ENCODE measurements at places on chromosomes 13 and 19. TPM values are rescaled to one million over a fixed set of nuclear protein-coding genes. Genes with fewer than 3 reads are reported as not detected.
A peak's percentile ranks its signal among the peaks of the same experiment; 100 is the strongest.

Gene FGF21
- total RNA-seq: not detected

- no peak for DNase-seq
Observed at GRCh38 chr13:114285166-114285808, 3.9 kb downstream of the UPF3A start.

GRCh38 chr19:14632286-14632685, 42.4 kb downstream of the ADGRE3 start:
- no peak for DNase-seq

DNA sequence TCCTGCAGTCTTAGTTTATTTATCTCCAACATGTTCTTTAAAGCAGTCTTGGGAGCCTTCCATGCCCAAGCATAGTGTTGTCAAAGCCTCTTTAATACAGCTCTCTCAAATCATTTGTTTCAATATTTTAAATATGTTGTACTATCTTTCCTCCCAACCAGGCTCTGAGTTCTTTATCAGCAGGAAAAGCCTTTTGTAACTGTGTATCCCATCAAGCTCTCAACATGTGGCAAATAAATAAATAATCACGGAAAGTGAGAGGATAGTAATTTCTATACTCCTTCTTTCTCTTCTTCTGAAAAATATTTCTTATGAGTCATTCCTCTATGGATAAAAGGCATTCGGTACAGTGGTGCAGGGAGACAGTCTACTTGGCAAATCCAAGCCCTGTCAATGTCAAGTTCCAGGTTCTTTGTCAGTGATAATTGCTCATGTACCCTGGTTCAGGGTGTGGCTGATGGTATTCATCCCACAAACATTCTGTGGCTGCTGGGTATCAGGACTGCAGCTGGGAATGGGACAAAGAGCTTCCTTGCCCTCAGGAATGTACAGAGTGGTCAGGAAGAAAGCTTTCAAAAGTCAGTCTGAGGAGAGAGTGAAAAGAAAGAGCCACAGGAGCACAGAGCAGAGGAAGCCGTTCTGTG, 384.3 kb downstream of the EFNB2 start:
- no peak for DNase-seq

Gene CYP4F12
- 10.5 TPM for total RNA-seq

DNA sequence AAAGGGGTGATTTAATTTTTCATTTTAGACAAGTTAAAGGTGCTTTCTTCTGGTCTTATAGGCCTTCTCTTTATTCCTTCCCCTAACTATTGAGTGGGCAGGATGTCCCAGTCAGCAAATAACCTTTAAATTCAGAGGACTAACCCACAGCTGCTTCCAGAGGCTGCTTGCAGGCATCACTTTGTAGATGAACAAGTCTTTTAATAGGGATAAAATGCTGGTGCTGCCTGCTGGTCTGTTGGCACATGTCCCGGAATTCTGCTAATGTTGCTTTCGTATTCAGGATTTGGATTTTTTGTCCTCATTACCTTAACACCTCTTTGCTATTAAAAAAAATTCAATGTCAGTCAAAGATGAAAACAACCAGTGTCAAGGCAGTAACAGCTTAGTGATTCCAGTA, 132.7 kb upstream of the KL start:
- no peak for DNase-seq

DNA sequence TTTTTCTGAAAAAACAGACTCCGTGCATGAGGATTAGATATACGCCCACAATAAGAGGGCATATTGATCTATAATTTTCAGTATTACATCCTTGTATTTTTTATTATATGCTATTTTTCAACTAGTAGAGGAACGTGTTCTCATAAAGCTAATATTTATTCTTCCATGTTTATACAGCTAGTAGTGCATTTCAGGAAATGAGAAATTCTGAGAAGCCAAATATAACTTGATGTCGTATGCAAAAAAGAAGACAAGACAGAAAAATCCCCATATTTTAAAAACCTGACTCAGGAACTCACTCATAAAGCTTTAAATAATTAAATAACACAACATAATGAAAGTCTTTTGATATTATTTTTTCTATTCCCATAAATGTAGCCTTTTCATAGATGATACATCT, 308.6 kb downstream of the ENOX1 start:
- DNase-seq: no peak

Gene NFIX
- total RNA-seq: 54.2 TPM

DNA sequence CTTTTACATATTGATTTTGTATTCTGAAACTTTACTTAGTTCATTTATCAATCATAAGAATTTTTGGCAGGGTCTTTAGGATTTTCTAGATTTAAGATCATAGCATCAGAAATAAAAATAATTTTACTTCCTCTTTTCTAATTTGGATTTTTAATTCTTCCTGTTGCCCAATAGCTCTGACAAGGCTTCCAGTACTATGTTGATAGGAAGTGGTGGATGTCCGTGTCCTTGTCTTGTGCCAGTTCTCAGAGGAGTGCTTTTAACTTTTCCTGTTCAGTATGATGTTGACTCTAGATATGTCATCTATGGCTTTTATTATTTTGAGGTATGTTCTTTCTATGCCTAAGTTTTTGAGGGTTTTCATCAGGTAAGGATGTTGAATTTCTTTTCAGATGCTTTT, 7.7 kb upstream of the KIR2DL4 start:
- no peak for DNase-seq

DNA sequence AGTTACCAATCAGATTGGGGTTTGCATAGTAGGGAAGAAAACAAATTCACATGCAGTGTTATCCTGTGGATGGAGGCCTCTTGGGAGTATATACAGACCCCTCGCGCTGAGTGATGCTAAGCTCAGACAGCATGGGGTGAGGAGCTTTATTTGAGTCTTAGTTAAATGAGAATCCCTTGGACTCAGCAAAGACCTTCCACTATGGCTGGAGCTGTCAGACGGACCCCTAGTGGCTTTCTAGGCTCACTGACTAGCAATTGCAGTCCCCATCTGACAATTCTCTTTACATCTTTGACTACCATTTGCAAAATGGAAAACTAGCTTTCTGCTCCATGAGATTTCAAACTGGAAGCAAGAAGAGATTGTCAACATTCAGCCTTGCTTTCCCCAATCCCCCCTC, 90.4 kb downstream of the STOML3 start:
- DNase-seq: no peak

GRCh38 chr13:108496362-108497210, 132.8 kb upstream of the MYO16 start:
- DNase-seq: no peak

DNA sequence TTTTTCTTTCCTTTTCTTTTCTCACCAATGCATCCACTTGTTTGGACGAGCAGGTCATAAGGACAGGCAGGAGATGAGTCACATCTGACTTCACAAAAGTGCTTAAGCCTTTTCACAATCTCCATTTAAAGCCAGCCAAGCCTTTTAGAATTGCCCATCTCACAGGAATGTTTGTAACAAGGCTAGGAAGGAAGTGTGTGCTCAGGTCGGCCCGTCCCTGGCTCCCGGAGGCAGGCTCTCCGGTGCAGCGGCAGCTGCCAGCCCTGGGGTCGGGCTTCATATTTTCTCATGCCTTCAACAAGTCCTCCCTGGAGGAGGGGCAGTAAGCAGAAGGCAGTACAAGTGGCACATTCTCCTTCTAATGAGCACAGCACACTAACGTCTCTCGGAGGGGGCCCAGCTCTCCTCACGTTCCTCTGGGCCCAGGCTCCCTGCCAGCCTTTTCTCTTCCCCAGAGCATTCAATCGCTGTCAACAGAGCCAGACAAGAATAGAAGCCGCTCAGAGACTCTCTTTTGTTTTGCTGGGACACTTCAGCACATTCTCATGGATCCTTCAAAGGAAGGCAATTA, 180.5 kb downstream of the COL4A1 start:
- DNase-seq: peak; percentile 82

- no peak for DNase-seq
Observed at GRCh38 chr19:10113964-10114650, 2.6 kb downstream of the P2RY11 start.

DNA sequence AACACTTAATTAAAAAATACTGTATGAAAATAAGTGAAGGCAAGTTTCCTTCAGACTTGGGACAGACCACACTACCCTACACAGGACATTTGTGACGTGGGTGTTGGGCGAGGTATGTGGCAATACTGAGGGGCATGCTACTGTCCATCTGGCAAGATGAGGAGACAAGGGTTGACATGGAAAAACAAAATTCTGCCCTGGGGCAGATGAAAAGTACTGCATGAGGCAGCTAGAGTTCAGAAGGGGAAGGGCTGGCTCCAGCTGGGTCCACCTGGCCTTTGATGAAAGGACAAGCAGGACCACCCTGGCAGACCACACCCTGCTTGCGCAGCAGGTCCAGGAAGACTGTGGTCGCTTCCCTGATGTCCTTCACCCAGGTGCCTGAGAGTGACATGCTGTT, 43.2 kb downstream of the LATS2 start:
- DNase-seq: no peak

GRCh38 chr13:73321043-73321442, 262.2 kb downstream of the KLF5 start:
- no peak for DNase-seq

Gene IGFL2
- total RNA-seq: 0.49 TPM

DNA sequence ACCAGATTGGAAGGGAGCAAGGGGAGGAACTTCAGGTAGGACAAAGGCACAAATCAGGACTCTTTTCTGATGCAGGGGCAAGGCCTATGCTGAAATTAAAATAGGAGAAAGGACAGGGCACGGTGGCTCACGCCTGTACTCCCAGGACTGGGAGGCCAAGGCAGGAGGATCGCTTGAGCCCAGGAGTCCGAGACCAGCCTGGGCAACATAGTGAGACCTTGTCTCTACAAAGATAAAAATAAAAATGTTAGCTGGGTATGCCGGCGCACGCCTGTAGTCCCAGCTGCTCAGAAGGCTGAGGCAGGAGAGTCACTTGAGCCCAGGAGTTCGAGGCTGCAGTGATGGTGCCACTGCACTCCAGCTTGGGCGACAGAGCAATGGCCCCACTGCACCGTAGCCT, 5.7 kb downstream of the SLC17A7 start:
- DNase-seq: no peak

Gene WDR87
- total RNA-seq: not detected

Gene NBEA
- total RNA-seq: 47.6 TPM

Gene ZNF441
- 10.5 TPM for total RNA-seq

DNA sequence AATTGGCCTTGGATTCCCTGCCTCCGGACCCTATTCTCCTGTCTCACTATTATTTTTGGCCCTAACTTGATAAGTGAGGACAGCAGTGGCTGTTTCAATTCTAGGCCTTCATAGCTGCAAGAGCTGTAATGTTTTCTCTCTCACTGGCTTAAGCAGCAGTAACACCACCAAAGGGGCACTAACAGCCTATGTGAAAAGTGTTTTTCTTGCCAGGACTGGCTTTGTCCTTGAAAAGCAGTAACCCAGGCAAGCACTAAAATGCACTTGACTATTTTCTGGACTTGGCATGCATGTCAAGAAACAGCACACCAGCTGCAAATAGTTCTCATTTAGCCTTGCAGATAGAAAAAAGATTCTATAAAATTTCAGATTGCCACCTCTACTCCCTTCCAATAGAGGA, 9.3 kb upstream of the FBXL3 start:
- no peak for DNase-seq

Gene TEX101
- not detected for total RNA-seq

DNA sequence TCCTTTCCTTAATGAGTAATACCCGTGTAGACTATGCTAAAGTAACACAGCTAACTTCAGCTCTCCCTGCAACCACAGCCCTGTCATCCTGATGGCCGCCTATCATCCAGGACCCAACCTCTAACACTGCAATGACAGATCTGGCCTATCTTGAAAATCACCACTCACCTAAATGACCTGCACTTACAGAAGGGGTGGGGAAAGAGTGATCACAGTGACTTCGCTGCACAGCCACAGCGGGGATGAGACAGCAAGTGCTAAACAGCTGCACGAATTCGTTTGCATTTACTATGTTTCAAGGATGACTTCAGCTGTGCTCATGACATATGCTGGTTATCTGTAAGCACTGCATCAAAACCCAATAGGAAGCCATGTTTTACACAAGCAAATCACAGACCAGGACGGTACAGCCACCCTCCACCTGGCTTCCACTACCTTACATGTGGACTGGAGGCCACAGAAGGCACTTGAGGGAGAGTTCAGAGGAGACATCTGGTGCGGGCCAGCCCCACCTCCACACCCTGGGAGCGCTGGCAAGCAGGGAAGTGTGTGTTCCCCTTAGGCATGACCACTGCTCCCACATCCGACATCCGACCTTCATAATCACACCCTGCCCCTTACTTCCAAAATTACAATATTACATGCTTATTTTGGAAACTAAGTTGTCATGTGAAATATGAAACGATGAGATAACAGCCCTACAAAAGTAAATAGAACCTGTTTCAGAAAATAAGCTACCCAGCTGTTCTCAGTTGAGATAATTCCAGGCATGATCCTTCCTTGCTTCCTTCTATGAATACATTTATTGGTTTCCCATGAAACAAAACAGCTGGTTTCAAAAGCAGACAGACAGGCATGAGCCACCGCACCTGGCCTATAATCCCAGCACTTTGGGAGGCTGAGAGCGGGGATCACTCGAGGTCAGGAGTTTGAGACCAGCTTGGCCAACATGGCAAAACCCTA, 95.7 kb downstream of the STK24 start:
- peak; percentile 82 for DNase-seq

DNA sequence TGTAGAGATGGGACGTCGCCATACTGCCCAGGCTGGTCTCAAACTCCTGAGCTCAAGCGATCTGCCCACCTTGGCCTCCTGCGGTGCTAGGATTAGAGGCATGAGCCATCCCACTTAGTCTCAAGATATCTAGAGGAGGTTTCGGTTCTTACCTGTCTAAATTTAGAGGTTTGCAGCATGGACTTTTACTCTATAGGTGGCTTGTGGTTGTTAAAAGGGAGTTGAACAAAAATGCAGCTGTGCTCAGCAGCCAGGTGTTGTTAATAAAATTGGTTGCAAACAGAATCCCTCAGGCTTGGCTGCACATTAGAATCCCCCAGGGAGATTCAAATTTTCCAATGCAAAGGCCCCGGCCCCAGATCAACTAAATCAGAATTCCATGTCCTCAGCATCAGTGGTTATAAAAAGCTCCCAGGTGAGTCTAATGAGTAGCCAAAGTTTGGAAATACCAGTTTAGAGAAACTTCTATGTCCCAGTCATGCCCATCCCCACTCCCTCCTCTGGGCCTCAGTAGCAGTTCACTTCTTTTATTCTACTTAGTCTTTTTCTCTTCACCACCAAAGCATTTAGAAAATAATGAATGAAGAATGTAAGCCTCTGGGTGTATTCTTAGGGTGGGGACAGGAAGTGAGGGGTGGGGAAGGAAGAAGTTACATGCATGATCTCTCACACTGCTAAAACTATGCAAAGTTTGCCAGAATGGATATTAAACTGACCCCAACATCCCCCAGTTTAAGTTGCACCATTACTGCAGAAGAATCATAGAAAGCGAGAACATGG, 471.0 kb downstream of the COG6 start:
- DNase-seq: no peak

Gene ZNF799
- 4.6 TPM for total RNA-seq

Gene FCAR
- total RNA-seq: 1.2 TPM

Measured in sigmoid colon (tissue), 7 donors.